NCI-H460 (cell line): ENCODE measurements at places on chromosomes 2 and 18.

- no peak for DNase-seq
These were observed 588.7 kb upstream of the SALL3 start for GRCh38 chr18:78390952-78391348.

- DNase-seq = no peak
These were observed 167.3 kb downstream of the SEPTIN10 start for GRCh38 chr2:109446278-109447131.

- DNase-seq = no peak
These were observed 76.3 kb downstream of the ANTXR1 start for GRCh38 chr2:69089266-69089665.

DNA sequence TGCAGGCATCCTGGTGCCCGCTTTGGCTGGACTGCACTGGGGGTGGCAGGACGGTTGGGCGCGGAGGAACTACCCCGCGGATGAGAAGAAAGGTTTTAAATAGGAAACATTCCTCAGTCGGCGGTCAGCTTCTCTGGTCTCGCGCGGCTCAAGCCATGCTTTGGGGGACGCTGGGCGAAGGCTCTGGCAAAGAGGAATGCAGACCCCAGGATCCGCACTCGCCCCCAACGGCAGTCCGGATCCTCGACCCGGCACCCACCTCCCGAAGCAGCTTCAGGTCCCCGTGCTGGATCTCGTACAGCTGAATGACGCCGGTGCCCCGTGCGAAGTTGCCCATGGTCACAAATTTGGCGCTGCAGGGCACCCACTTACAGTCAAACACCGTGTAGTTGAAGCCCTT lies 686 bp upstream of the PNO1 start:
- DNase-seq = no peak

DNA sequence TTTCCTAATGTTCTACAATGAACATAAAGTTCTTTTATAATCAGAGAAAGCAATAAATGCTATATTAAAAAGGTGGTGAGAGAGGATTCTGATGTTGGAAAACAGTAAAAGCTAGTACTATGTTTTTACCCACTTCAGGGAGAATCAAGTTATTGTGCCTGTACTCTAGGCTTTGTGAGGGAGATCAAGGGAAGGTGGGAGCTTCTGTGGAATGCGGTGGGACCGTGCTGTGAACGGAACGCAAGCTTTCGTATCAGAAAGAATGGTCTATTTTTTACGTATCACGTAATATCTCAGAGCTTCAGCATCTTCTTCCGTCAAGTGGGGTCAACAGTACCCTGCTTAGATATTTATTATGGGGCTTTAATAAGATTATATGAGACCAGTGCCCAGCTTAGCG lies 193.2 kb downstream of the CLIP4 start:
- DNase-seq = no peak

DNA sequence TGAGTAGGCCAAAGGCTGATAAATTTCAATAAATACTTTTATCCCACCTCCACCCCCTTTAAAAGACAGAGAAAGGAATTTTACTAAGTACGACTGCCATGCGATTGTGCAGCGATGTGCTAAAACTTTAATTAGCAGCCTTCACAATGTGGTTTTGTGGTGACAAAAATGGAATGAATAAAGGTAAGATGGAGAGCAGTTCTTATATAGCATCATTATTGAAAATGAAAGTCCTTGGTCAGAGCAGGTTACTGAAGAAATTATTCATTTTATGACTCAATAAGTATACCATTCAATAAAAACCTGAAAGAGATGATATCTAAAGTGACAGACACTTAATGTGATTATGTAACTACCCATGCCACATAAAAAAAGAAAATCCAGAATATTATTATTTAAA lies 33.2 kb upstream of the MTIF2 start:
- DNase-seq = no peak

- no peak for DNase-seq
These were observed 57.7 kb upstream of the LRP1B start for GRCh38 chr2:142188562-142188961.

- no peak for DNase-seq
These were observed 32.9 kb downstream of the FAP start for GRCh38 chr2:162210385-162210784.

GRCh38 chr18:62937065-62937464 lies 221.7 kb downstream of the PHLPP1 start:
- no peak for DNase-seq

DNA sequence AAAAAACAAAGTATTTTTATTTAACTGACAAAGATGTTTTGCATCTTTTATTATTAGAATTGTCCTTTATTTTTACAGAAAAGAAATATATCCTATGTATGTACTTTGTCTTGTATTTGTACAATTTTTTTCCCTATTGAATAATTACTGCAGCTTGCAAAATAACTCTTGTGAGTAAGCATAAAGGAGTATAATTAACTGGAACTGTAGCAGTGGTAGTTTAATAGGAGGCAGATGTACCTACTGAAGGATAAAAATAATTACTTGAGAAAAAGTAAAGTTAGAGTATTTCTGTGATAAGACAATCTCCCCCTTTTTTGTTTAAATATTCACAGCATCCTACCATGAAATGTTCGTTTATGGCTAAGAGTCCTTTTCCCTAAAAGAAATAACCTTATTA lies 34.7 kb downstream of the EHBP1 start:
- DNase-seq = no peak

DNA sequence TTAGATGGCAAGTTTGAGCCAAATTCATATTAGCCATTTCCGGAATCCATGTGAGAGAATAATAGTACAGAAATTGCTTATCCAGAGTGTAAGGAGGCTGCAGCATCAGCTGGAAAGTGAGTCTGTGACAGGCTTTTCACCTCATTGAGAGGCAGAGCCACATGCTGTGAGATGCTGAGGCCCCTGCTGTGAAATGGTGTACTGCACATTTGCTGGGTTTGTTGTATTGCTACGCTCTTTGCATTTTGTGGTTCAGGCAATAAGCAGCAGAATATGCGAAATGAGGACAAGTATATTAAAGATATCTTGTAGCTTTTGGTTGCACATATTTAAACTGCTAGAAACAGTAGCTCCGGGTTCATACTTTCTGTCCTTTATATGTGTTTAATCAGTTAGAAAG lies 37.0 kb downstream of the NABP1 start:
- DNase-seq = no peak

- no peak for DNase-seq
These were observed 297.3 kb downstream of the ETAA1 start for GRCh38 chr2:67694445-67694844.

GRCh38 chr2:231063347-231063746 lies 6.7 kb downstream of the PSMD1 start:
- DNase-seq = no peak

- DNase-seq = peak; percentile 81
These were observed 11.2 kb upstream of the SCYGR5 start for GRCh38 chr2:227655454-227655853.

DNA sequence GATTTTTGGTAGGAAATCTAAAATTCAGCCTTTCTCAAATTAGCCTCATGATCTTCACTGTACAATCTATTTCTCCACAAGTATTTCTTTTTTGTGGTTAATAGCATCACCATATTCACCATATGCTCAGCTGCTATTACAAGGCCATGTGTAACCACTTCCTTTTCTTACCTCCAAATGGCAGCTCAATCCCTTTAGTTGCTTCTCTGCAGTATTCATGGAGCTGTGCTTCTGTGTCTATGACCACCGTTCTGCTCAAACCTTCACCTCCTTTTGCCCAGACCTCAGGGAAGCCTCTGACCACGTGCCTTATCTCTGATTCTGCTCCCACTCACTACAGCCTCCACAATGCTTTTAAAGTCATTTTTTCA lies 126.7 kb upstream of the TMEM200C start:
- DNase-seq = no peak

- peak; percentile 62 for DNase-seq
These were observed 33.3 kb downstream of the CFLAR start for GRCh38 chr2:201149064-201149820.

GRCh38 chr2:22198381-22199283 lies 1074.9 kb downstream of the TDRD15 start:
- DNase-seq = no peak
